ENCODE measurements at places on chromosomes 1 and 21. TPM values are rescaled to one million over a fixed set of nuclear protein-coding genes. Genes with fewer than 3 reads are reported as not detected.

The AVPR1B gene
- total RNA-seq: not detected

The GFI1 gene
- total RNA-seq: 54.3 TPM

The WNT3A gene
- total RNA-seq: not detected

The RNF220 gene
- 79.1 TPM for total RNA-seq

The STIL gene
- total RNA-seq: 22.8 TPM

The NTNG1 gene
- total RNA-seq: 1.0 TPM

DNA sequence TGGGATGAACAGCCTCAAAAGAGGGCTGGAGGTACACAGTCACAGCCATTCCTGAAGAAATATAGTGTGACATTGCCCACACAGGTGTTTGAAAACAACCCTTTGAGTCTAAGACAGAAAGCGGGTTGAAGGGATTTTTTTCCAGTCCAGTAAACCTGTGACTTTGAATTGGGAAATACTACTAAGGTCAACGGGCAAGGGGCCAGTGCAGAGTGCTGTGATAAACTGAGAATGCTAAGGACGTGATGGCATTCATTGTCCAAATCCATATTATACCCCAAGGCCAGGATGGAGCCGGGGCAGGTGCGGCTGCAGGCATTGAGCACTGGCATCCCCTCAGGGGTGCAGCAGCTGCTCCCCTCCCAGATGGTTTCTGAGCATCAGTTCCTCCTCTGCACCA, 36.6 kb downstream of the KIAA0040 start:
- no peak for DNase-seq

- DNase-seq: peak; percentile 11
Observed at GRCh38 chr1:24109686-24110475, 2.1 kb downstream of the MYOM3 start.

DNA sequence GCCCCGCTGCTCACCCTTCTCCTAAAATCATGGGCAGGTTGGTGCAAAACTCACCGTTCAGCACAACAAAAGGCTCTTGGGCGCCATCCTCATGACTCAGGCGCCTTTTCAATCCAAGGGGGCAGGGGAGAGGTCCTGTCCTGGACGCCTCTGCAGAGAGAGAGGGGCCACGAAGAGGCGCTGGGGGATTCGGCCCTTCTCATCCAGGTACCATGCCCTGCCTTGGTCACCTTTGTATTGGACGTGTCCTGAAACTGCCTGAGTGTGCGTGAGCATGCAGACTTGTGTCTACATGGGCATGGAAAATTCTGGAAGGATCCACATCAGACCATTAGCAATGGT, 53.5 kb downstream of the SLC37A1 start:
- no peak for DNase-seq

GRCh38 chr1:56645677-56646305, 677 bp downstream of the PRKAA2 start:
- DNase-seq: no peak

- no peak for DNase-seq
Observed at GRCh38 chr1:178599745-178600144, 86.8 kb downstream of the TEX35 start.

The CDA gene
- total RNA-seq: not detected

GRCh38 chr1:177659281-177659680, 310.6 kb downstream of the SEC16B start:
- DNase-seq: no peak

GRCh38 chr1:31768939-31769704, 5.0 kb upstream of the ADGRB2 start:
- DNase-seq: peak; percentile 31

The LRRC8C gene
- 34.4 TPM for total RNA-seq

The TFB2M gene
- 16.0 TPM for total RNA-seq

The RIMKLA gene
- 10.3 TPM for total RNA-seq

GRCh38 chr1:162406811-162407210, 5.1 kb downstream of the SH2D1B start:
- DNase-seq: no peak

The GLMN gene
- 16.8 TPM for total RNA-seq

Measured in activated CD8-positive, alpha-beta T cell treated with anti-CD3 and anti-CD28 coated beads for 36 hours (primary cell).